H1 (cell line): ENCODE measurements at places on chromosomes 6 and 20. TPM values are rescaled to one million over a fixed set of nuclear protein-coding genes. Genes with fewer than 3 reads are reported as not detected.

GRM1 gene
- total RNA-seq: 0.78 and 1.3 TPM in 2 replicates

AHI1 gene
- total RNA-seq: 18.1 and 19.6 TPM in 2 replicates

- no peak for DNase-seq
These were observed 81.0 kb downstream of the ERMARD start for GRCh38 chr6:169832247-169832948.

DNA sequence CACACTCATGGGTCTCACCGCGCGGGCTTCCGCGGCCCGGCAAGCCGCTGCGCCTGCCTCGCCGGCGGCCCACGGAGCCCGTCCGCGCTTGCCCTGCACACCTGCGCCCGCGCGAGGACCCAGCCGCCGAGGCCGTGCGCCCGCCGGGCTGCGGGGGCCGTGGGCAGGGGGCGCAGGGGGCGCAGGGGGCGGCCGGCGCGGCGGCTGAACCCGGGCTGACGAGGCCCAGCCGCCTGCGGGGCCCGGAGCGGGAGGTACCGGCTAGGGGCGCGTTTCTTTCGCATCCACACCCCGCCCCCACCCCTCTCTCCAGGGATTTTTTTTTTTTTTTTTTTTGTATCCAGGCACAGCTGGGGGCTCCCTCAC is 43.8 kb upstream of the OSTM1 start:
- DNase-seq: no peak

GRCh38 chr20:54759589-54759988 is 284.2 kb downstream of the DOK5 start:
- DNase-seq: no peak

DNA sequence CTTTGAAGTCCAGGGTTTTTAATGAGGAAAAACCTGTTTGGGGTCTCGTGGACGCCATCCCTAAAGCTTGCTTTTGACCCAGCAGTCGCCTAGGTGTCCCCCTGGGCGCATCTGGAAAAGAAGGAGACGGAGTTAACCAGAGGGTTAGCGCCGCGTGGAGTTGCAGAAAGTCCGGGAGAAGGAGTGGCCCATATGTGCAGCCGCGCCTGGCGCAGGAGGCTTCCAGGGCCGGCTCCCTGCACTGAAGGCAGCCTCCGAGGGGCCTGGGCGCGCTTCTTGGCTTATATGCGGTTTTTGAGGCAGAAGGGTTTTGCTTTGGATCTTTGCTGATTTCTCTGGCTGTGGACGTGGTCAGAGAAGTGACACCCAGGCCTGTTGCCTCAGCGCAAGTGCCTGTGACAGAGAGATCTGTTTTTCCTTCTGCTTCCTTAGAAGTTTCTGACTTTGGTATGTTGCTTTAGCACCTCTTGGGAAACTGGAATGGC is 987 bp downstream of the TMEM181 start:
- DNase-seq: no peak

- no peak for DNase-seq
These were observed 33.5 kb downstream of the EDN3 start for GRCh38 chr20:59333951-59334350.

DNA sequence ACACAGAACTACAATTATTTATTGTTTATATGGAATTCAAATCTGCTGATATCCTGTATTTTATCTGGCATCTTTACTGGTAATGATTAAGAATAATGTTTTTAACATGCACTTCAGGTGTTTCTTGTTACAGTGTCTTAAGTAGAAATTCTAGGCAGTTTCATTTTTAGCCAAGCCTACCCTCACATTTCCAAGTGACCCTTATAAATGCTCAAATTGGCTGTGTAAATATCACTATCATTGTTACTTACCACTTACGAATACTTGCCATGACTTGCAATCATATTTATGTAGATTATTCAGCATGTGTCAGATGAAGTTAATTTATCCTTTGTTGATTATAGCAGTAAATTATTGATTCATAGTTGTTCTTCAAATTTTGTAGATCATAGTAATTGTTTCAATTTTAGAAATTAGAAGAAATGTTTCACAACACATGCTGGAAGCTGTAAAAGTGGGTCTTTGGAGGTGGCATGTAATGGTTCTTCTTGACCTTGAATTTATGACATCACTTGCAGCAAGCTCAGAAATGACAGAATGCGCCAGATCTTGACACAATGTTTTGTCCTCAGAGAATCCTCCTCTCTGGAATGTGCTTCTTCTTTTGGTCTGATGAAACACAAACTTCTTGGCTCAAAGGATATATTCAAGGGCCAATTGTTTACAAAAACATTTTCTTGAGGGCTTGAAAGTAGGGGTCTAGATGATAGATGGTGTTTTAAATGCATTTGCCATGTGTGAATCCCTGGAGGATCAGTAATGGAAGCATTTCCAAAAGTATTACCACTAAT is 471.8 kb downstream of the COL12A1 start:
- DNase-seq: no peak

DNA sequence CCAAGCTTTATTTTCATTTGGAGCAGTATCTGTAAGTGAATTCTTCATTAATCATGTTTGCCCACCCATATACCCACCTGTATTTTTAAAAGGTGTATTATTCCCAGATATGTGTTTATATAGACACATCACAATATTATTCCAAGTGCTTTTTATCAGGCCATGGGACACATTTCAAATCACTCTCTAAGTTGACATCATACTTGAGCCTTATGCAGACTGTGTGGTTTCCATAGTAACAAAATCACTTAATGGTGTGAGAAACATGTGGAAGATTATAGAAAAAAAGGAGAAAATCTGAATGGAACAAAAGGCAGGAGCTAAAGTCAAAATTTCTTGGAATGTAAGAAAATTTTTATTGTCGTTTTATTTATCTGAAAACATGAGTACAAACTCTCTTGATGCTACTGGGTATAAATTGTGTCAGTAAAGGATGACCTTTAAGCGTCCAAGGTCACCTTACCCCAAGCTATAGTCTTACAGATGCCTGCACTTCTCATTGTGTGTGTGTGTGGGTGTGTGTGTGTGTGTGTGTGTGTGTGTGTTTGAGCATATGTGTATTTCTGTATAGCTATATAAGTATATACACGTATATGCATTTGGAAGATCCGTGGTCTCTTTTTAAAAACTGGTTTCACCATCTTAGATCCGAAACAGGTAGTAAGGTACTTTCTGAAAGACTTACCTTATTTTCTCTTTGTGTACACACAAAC is 79.8 kb upstream of the CCN6 start:
- no peak for DNase-seq

- no peak for DNase-seq
These were observed 30.2 kb downstream of the PRR18 start for GRCh38 chr6:166277892-166278578.

PCK1 gene
- not detected in 2 replicates for total RNA-seq

DNA sequence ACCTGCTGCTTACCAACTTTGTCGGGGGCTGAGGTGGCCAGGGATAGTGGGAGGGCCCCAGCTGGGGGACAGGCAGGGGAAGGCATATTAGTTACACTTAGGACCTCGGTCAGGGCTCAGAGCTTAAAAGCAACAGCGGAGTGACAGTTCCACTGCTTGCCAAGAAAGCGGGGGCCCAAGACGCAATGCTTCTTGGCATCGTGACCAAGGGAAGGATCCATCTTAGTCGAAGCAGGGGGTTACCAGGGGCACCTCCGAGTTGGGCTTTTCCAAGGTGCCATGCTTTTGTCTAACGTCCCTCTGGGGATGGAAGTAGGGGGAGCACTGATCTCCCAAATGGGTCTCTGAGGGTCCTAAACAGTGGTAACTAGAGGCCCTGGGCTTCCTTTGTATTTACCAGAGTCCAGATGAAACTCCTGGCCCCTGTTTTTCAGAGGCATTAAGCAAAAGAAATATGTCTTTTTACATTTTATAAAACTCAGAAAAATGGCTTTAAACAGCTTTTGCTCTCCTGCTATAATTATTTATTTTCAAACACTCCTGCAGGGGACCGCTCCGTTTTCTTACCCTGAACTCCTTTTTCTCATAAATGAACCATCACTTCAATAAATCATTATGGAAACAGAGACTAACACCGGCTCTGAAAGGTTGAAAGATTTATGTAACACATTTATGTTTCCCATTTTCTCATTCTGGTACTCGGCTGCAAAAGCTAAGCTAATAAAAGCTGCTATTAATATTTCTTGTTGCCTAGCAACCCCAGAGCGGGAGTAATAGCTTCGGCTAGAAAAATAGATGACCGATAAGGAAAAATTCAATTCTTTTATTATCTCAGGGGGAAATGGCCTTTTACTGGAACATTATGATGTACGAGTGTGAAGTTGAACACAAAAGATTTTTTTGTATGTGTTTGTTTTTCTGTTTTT is 100.4 kb downstream of the TOX2 start:
- DNase-seq: no peak

GPLD1 gene
- 5.3 and 5.9 TPM in 2 replicates for total RNA-seq

MAK gene
- 0.33 and 0.37 TPM in 2 replicates for total RNA-seq

DLK2 gene
- total RNA-seq: 0.37 and 0.67 TPM in 2 replicates

DNA sequence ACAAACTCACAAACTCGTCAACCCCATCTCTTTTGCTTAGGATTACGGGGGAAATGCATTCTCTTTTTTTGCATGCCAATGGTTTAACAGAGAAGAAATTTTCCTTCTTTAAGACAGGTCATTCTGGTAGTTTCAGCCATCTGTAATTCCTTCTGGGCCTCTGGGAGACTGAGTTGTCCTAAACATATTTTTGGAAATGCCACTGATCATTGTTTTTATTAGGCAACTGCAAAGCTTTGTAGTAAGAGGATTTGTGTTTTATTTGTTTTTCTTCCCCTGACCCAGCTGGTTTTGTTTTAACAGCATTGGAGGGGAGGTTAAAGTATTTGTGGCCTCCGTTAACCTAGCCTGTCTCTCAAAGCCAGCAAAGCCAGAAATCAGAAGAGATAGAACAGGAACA is 73.1 kb upstream of the ISM1 start:
- no peak for DNase-seq

DNA sequence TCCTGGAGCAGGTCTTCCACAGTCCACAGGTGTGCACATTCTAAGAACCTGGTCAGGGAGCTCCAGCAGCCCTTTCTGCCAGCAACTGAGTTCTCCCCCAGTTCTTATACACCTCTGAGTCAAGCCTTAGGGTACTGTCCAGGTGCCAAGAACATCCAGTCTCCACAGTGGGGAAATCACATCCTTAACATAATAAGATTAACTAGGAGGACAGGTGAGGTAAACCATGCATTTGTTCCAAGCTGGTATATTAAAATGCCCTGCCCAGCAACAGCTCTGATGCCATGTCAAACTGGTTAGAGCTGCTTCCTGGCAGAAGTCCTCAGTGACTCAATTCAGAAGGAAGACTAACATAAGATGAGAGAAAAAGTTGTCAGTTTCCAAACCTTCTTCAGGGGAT is 303.9 kb upstream of the SGK1 start:
- DNase-seq: no peak

GRCh38 chr6:121305957-121306607 is 28.2 kb downstream of the TBC1D32 start:
- DNase-seq: no peak

HMGCLL1 gene
- total RNA-seq: 0.41 TPM in 1 of 2 replicates, not detected in the other

GRCh38 chr6:73746787-73747186 is 50.8 kb downstream of the CD109 start:
- DNase-seq: no peak

GRCh38 chr6:134920422-134920821 is 29.5 kb downstream of the ALDH8A1 start:
- no peak for DNase-seq

DNA sequence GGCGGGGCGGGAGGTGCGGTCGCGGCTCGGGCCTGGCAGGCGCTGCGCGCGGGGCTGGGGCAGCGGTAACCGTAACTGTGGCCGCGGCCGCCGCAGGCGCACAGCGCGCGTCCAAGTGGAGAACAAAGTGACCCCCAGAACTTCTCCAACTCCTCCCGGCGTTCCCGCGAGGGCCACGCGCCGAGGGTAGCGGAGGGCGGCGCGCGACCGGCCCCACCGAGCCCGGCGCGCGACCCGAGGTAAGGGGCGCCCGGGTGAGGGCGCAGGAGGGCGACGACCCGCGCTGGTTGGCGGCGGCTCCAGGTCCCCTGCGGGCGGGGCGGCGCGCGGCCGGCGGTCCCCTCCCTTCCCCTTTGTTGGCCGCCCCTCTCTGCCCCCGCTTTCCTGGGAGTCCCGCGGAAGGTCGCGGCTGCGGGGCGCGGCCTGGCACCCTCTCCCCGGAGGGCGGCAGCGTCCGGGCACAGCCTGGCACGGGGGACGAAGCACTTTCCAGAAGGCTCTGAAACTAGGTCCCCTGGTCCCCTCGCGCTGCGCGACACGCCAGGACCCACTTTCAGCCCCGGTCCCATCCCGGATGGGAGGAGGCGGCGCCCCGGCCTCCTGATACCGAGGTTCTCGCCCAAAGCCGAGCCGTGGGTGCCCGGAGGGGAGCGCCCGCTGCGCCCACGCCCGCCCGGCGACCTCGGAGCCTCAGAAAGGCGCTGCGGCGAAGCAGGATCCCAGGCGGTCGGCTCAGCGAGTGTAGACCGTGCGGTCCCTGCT is at the start of gene TIAM2:
TSS of gene TIAM2 (plus strand) at position 62 of the 762 bp plus-strand sequence. CDS start 133,909 bp downstream, outside the sequence.
- DNase-seq: peak; percentile 85

DNA sequence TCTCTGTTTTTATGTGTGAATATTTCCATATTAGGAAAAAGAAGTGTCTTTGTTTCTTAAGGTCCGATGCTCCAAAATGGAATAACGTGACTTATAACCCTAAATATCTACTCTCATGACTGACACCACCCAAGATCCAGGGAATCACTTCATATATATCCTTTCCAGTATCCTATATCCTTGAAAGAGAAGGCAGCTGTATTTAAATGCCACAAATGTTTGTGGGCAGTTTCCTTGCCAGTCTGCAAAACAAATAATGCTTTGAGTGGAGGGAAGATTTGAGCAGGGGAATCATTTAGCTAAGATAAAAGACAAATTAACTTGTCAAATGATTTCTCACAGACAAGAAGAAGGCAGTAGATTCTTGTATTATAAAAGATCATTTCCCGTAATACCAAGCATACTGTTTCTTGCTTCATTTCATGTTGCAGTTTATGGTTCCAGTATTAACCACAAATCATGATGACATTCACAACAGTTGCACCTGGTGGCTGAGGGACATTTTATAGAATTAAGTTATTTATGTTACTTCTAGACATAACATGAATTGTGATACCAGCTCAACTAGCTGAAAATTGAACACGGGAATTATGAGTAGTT is 30.0 kb upstream of the FABP7 start:
- no peak for DNase-seq

GRCh38 chr6:152484806-152485205 is 152.4 kb downstream of the SYNE1 start:
- no peak for DNase-seq

- DNase-seq: no peak
These were observed 29.5 kb upstream of the PCMTD2 start for GRCh38 chr20:64225828-64226598.

- no peak for DNase-seq
These were observed 52.4 kb downstream of the TMEM242 start for GRCh38 chr6:157270916-157271315.

- no peak for DNase-seq
These were observed 251.4 kb upstream of the MANEA start for GRCh38 chr6:95325916-95326315.
